Epithelial cell of alveolus of lung (primary cell): ENCODE measurements at places on chromosomes 3 and 15. TPM values are rescaled to one million over a fixed set of nuclear protein-coding genes. Genes with fewer than 3 reads are reported as not detected.

Gene ADCY5
- total RNA-seq, result 0.13 and 0.16 TPM in 2 replicates

Gene FBLN2
- total RNA-seq, result 25.2 and 49.4 TPM in 2 replicates

Gene RYK
- 45.4 and 60.2 TPM in 2 replicates for total RNA-seq

Gene PPP2R3A
- 8.4 and 8.5 TPM in 2 replicates for total RNA-seq

Gene NANOGP8
- total RNA-seq, result not detected in 2 replicates

Gene CIB1
- 20.0 and 41.6 TPM in 2 replicates for total RNA-seq

Gene SPESP1
- total RNA-seq, result 4.4 TPM in 2 replicates

Gene UTS2B
- total RNA-seq, result 0.48 and 0.65 TPM in 2 replicates

Gene PRR20G
- total RNA-seq, result not detected in 2 replicates

Gene MAGI1
- total RNA-seq, result 5.8 and 6.4 TPM in 2 replicates

Gene LIPC
- 0.08 TPM in 1 of 2 replicates, not detected in the other for total RNA-seq

Gene NUTM1
- total RNA-seq, result not detected in 2 replicates

Gene LRRC3B
- total RNA-seq, result not detected in 2 replicates

Gene PIGB
- total RNA-seq, result 8.7 and 9.7 TPM in 2 replicates

Gene MOBP
- not detected in 2 replicates for total RNA-seq

Gene ARL6
- 5.6 and 10.5 TPM in 2 replicates for total RNA-seq

Gene SH2D7
- total RNA-seq, result not detected in 2 replicates

Gene HCLS1
- 0.80 and 1.9 TPM in 2 replicates for total RNA-seq

Gene CAMK2N2
- 0.39 TPM in 1 of 2 replicates, not detected in the other for total RNA-seq

Gene PYGO1
- total RNA-seq, result 6.2 and 10.5 TPM in 2 replicates

Gene C2CD4A
- total RNA-seq, result not detected in 2 replicates

Gene PLCB2
- total RNA-seq, result 0.52 TPM in 1 of 2 replicates, not detected in the other

Gene PARP15
- total RNA-seq, result under 0.01 TPM in 1 of 2 replicates, not detected in the other

Gene CCR3
- total RNA-seq, result not detected in 2 replicates

Gene CCRL2
- total RNA-seq, result 0.39 TPM in 1 of 2 replicates, not detected in the other

Gene RGMA
- 1.0 and 5.3 TPM in 2 replicates for total RNA-seq

Gene SMAD3
- total RNA-seq, result 66.0 and 93.1 TPM in 2 replicates

Gene ZIC1
- total RNA-seq, result 0.08 TPM in 1 of 2 replicates, not detected in the other

Gene SQOR
- total RNA-seq, result 7.3 and 46.8 TPM in 2 replicates

Gene EPHA6
- total RNA-seq, result not detected in 2 replicates

Gene IL16
- 2.7 and 3.2 TPM in 2 replicates for total RNA-seq

Gene SLC28A2
- not detected in 2 replicates for total RNA-seq

Gene GOLGA8J
- not detected in 2 replicates for total RNA-seq

Gene TMEM212
- total RNA-seq, result not detected in 2 replicates

Gene RASGRP1
- 0.52 TPM in 1 of 2 replicates, not detected in the other for total RNA-seq

Gene ZNF654
- 7.6 and 34.3 TPM in 2 replicates for total RNA-seq

Gene STRIT1
- not detected in 2 replicates for total RNA-seq

Gene TUBGCP5
- total RNA-seq, result 9.7 and 14.6 TPM in 2 replicates

Gene ALPK3
- 0.80 and 3.1 TPM in 2 replicates for total RNA-seq

Gene CHST2
- 19.8 and 28.8 TPM in 2 replicates for total RNA-seq

Gene MYLK
- total RNA-seq, result 60.5 and 110 TPM in 2 replicates

Gene SLC28A1
- total RNA-seq, result not detected in 2 replicates

Gene SLC2A2
- not detected in 2 replicates for total RNA-seq
